CD4-positive, alpha-beta T cell treated with Interleukin-6 at 100 ng/mL for 8 hours (primary cell): ENCODE measurements at places on chromosomes 5 and 9.

DNA sequence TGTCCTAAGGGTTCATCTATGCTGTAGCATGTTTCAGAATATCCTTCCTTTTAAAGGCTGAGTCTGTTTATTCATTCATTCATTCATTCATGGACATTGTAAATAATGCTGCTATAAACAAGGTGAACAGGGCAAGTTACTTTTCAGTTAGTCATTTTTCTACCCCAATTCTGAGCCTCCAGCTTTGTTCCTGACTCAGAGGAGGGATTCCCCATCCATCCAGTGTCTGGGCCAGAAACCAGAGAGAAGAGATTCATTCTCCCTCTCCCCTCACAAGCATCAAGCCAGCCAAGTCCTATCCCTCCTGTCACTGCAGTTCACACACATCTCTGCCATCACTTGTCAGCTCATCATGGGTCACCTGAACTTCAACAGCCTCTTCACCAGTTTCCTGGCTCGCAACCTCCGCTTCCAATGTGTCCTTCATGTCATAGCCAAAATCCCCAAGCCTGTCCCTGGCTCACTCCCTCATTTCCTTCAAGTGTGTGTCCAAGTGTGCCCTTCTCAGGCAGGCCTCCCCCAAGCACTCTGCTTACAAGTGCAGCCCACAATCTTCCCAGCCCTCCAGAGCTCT is 203.0 kb downstream of the TTLL11 start:
- no peak for DNase-seq

DNA sequence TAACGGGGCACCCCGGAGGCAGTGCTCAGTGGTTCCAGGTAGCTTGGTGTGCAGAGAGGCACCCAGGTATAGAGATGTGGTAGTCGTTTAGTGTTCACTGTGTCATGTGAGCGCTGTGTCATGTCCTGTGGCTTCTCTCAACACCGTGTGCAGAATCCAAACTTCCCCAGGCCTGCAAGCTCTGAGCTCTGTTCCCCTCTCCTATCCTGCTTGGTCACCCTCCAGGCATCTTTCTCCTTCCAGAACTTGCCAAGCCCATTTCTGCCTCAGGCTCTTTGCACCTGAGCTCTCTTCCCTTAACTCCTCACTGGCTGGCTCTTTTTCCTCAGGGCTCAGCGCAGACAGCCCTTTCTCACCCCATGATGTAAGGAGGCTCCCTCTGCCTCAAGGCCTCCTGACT is 64.8 kb downstream of the CARTPT start:
- DNase-seq: no peak

DNA sequence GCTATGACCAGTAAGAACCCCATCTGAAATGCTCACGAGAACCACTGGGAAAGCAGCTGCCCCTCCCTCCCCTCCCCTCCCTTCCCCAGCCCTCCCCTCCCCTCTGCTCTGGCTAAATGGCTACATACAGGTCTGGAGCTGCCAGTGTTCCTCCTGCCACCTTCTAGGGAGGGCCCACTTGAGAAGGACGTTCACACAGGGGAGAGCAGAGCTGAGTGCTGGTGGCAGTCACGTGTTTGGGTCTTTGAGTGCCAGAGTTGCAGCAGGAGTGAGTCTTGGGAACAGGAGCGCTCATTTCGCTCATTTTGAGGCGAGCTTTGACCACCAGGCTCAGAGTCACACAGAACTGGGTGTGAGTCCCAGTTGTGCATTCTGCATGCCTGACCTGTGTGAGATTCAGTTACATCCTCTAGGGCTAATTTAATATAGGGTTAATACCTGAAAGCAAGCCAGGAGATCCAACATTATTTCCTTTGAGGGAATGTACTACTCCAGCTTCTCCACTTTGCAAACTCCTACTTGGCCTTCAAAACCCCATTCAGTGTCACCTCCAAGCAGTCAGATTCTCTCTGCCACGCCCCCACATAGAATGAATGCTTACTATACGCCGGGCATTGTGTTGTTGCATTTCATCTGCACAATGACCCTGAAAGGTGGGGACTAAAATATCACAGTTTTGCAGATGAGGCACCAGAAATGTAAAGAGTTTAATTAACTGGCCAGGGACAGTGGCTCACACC is 25.1 kb downstream of the CPLX2 start:
- no peak for DNase-seq

DNA sequence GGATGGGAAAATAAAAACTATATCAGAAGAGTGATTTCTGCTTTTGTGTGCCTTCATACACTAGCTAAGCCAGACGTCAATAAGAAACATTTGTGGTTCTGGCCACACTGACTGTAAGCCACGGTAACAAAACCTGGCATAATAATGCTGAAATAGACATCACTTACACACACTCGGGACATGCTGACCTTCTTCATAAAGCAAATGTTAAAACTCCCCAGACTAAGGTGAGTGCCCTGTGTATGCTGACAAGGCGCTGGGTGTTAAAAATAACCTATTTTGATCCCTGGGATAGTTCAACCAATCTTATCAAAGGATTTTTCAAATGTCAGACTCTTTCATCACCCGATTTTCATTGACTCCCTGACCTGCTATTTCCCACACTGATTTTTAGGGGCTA is 337.0 kb downstream of the RAB3C start:
- DNase-seq: no peak

DNA sequence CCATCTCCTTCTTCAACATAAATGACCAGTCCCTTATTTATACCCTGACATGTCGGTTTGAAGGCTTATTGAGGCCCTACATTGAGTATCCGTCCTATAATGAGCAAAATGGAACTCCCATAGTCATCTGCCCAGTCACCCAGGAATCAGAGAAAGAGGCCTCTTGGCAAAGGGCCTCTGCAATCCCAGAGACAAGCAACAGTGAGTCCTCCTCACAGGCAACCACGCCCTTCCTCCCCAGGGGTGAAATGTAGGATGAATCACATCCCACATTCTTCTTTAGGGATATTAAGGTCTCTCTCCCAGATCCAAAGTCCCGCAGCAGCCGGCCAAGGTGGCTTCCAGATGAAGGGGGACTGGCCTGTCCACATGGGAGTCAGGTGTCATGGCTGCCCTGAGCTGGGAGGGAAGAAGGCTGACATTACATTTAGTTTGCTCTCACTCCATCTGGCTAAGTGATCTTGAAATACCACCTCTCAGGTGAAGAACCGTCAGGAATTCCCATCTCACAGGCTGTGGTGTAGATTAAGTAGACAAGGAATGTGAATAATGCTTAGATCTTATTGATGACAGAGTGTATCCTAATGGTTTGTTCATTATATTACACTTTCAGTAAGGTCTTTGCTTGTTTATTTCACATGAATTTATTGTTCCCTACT is 38.2 kb upstream of the BTNL3 start:
- DNase-seq: no peak

DNA sequence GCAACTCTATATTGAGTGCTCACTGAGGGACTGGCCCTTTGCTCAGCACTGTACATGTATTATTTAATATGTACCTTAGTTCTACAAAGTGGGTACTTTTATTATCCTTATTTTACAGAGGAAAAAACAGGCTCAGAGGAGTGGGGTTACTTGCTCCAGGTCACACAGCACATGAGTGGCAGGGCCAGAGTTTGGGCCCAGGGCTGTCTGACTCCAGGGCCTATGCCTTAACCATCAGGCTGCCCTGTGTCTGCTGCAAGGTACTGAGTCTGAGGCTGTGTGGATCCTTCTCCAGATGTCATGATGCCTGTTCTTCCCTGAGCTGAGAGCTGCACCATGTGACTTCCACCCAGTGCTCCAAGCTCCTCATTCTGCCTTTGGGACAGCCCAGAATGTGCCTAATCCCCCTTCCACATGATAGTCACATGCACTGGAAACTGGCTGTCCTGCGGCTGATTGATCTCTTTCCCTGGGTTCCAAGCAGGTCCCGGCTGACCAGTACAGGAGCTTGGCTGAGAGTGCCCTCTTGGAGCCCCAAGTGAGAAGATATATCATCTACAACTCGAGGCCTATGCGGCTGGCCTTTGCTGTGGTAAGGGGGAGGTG is 15.4 kb downstream of the TMEM268 start:
- no peak for DNase-seq

DNA sequence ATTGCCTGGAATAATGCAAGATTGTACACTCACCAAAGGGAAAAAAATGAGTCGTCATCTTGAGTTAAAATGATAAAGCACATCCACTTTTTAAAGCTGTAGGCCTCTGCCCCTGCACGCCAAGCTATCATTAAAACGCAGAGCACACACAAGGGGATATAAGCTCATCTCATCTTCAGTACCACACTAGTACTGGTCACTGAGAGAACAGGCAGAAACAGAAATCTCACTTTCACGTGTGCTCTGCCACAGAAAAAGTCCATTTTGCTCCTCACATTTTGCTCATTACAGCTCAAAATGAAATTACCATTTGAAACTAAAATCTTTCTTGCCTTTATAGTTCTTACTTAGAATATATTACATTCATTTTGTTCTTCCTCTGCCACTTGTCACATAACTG is 99.2 kb upstream of the SLC30A5 start:
- no peak for DNase-seq

DNA sequence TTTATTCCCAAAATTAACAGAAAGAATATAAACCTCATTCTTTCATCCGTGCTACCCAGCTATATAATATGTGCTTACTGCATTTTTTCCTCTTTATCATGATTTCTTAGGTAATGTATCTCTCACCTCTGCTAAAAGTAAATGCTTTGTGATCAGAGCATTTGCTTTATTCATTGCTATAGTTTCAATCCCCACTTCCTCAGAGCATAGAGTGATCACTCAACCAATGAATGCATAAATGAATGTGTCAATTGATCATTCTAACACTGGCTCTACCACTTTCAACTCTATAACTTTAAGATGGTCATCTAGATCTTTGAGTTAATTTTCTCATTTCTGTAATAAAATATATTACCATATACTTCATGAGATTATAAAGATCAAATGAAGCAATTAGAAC is 719.2 kb downstream of the CETN3 start:
- DNase-seq: no peak

DNA sequence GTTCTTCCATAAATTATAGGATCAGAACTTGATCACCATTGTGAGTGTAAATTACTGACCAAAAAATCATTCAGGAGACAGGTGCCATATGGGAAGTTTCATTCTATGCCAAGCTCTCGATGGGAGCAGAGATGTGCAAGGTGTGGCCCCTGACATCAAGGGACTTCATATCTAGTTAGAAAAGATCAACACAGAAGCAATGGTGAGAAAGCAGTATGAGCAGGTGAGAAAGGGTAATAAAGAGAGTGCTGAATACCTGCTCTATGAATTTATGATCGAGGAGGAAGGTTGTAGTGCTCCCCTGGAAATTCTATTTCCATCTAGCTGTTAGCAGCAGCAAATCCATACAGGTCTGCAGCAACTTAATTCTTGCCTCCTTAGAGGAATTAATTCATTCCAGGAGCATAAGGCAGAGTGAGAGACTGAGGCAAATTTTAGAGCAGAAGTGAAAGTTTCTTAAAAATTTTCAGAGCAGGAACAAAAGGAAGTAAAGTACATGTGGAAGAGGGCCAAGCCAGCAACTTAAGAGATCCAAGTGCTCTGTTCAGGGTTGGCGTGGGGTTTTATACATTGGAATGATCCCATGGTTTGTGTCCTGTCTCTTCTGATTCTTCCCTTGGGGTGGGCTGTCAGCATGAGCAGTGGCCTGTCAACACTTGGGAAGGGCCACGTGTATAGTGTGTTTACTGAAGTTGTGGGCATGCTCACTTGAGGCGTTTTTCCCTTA is 181.8 kb downstream of the SAXO1 start:
- no peak for DNase-seq

- DNase-seq: no peak
Measured at GRCh38 chr9:93050231-93050630, 8.3 kb upstream of the SUSD3 start.

GRCh38 chr5:98414938-98415337 is 358.5 kb upstream of the RGMB start:
- no peak for DNase-seq

GRCh38 chr5:171871711-171872110 is 86.1 kb downstream of the SMIM23 start:
- no peak for DNase-seq
